RPMI7951 (cell line): ENCODE measurements at places on chromosomes 16 and 17.

DNA sequence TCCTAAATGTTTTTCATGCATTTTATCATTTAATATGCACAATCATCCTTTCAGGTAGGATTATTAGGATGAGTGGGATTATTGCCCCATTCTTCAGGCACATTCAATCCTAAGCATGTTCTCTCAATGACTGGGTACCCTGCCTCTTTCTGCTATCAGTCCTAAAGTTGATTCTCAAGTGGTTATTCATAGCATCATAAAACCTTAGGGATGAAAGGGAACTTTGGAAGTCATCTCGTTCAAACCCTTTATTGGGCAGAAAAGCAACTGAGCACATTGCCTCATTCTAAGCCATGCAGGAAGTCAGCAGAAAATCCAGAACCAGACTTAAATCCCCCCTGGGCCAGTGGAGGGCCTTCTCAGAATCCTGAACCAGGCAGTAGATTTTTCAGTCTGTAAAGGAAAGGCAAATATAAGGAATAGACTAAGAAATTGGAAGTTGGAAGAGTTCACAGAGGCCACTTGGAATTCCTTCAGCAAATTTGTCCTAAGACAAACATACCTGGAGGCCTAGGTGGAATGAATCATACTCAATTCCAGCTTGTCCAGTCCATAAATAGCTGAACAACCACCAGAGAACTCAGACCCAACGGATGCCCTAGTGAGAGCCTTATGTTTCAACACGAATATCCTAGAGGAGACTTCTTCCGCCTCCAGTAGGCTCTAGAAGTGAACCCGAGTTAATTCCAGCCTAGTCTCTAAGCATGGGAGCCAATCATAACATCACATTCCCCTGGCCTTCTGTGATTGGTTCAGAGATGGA is 62.7 kb downstream of the IRX6 start:
- no peak for DNase-seq

DNA sequence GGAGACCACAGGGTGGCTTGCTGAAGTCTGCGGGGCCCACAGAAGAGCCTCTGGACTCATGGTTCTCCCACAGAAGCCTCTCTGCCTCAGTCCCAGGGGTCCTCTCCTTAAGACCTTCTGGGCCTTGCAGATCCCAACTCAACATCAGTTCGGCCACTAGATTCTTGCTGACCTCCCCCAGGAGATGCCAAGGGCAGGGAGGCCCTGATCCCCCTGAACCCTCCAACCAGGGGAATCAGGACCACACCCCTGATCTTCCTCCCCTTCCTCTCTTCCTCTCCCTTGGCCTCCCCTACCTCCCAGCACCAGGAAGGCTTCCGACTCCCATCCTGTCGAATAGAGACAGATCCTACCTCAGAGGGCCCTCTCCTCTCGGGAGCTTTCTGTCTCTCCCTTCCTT is 53.4 kb downstream of the NOS2 start:
- no peak for DNase-seq

GRCh38 chr16:19386525-19386924 is 31.2 kb upstream of the TMC5 start:
- DNase-seq: no peak

DNA sequence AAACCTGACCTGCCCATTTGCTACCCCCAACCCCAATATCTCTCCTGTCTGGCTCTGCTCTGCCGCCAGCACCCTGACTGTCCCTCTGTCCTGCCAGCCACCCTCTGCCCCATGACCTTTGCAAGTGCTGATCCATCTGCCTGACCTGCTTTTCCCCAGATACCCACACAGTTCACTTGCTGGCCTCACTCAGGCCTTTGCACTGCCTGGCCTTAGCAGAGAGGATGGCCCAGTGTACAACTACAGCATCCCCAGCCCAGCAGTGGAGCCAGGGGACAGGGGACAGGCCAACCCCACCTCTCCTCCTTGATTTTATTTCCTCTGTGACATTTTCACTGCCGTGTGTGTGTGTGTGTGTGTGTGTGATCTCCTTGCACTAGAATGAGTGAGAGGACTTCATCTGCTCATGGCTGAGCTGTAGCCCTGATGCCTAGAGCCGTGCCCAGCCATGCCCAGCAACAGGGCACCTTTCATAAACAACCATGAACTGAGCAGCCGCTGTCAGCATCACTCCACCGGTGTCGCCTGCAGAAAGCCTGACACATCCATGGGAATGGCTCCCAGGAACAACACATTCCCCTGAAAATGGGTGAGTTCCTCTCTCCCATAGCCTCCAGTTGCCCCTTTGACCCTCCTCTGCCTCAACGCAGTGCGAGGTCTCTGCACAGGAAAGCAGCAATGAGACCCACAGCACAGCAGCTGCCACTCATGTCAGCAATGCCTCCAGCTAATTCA is 36.0 kb upstream of the RBFOX3 start:
- no peak for DNase-seq

DNA sequence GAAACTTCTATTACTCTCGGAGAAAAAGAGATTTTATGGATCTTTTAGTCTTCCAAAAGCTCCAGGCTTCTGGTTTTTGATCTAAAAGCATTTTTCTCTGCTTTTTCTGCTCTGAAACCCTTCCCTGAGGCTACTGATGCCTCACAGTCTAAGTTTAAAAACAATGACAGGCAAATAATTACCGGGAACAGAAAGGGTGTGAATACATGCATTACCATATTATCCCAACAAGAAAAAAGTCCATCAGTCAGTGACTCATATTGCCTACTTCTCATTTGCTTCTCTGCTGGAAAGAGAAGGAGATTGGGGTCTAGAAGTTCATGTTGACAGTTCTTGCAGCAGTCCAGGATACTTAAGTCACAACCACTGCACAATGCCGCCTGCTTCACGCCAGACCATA is 482.9 kb upstream of the C16orf82 start:
- no peak for DNase-seq

DNA sequence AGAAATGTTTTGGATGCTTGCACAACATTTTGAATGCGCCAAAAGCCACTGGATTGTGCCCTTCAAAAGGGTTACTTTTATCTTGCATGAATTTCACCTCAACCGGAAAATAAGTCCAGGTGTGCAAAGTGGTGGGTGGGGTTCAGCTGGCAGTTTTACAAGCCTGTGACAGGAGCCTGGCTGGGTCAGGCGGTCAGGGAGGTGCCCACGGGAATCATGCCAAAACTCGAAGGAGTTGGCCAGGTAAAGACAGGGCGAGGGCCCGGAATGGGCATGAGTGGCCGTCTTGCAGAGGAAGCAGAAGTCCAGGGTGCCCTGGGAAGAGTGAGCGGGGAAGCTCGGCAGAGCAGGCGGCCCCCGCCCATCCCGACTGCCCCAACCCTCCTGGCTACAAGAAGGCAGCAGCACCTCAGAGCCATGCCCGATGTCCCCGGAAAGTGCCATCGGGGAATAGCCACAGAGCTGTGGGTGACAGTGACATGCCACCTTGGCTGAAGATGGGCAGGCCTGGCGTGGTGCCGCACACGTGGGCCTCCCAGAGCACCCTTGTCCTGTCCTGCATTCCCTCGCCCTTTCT is 19.1 kb upstream of the CACNG1 start:
- no peak for DNase-seq

DNA sequence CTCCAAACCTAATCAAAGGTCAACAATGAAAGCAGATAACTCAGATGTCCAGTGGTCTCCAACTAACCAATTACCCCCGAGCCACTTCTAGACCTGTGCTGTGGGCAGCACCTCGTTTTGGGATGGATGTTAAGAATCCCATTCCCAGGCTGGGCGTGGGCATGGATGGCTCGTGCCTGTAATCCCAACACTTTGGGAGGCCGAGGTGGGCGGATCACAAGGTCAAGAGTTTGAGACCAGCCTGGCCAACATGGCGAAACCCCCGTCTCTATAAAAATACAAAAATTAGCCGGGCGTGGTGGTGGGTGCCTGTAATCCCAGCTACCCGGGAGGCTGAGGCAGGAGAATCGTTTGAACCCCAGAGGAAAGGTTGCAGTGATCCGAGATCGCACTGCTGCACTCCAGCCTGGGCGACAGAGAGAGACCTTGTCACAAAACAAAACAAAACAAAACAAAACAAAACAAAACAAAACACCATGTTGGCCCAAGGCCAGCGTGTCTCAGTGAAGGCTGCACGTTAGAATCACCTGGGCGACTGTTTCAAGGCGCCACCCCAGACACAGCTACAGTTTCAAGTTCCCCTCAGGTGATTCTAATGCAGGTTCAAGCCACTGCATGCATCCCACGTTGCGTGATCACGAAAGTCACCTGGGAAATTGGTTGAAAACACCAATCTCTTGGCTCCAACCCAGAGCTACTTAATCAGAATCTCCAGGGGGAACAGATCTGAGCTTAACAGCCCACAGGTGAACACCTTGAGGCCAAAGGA is 21.3 kb downstream of the COX4I1 start:
- DNase-seq: no peak

DNA sequence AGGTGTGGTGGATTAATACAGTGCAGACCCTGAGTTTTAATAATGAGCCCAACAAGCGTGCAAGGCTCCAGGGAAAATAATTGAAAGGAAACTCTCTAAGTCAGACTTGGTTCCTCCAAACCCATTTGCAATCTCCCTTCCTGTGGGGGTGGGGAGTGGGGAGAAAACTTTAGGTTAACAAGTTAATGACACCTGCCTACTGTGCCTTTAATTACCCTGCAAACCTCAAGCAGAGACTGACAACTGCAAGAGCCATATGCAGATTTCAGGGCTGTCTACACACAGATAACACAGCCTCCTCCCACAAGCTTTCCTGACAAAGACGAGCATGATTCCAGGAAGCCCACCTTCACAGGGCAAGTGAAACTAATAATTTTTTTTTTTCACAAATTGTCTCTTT is 359.3 kb downstream of the HS3ST4 start:
- DNase-seq: no peak

DNA sequence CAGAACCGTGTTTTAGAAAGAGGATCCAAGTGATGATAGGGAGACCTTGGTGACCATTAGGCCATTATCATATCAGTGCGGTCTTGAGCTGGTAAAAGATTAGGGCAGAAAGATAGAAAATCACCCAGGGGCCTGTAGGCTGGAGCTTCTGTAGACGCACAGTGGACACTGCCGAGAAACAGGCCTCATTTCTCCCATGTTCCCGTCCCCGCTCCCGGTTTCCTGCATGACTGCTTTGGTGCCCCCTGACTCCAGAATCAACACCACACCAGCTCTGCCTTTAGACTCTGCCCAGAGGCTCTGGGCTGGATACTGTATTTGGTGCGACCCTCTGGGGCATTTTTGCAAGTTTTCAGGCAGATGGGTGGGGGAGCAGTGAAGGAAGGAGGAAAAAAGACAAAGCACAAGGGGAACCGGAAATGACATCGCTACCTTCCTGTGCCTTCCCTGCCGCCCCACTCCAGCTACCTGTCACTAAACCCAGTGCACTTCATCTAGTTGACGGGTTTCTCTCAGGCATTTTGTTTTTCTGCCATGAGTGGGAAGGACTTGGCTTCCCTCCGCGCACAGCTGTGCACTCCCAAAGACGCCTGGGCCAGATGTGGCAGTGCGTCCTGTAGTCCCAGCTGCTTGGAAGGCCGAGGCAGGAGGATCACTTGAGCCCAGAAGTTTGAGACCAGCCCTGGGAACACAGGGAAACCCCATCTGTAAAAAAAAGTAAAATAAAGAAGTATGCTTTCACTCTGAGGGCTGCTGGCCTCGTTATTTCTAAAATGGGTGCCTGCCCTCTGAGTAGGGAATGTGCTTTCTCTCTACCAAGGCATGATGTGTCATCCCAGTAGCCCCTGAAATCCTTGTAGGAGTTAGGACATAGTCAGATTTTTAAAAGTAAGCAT is 214.1 kb downstream of the RPTOR start:
- DNase-seq: no peak

- no peak for DNase-seq
These were observed 20.3 kb downstream of the CACNG5 start for GRCh38 chr17:66855204-66855603.

DNA sequence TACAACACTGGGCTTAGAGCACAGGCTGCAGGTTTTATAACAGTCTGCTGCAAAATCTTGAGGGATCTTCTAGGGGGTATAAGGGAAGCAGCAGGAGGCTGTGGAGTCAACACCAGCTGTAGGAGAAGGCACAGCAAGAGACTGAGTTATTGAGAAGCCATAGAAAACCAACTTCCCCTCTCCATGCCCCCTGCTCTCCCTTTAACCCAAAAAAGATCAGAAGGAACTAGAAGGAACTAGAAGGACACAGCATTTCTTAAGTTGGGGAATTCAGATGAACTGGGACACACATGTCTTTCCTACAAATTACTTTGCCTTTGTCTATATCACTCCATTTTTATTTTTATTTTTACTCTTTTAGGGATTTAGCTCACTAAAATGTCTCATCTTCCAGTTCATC is 6.2 kb upstream of the CCL18 start:
- DNase-seq: no peak

DNA sequence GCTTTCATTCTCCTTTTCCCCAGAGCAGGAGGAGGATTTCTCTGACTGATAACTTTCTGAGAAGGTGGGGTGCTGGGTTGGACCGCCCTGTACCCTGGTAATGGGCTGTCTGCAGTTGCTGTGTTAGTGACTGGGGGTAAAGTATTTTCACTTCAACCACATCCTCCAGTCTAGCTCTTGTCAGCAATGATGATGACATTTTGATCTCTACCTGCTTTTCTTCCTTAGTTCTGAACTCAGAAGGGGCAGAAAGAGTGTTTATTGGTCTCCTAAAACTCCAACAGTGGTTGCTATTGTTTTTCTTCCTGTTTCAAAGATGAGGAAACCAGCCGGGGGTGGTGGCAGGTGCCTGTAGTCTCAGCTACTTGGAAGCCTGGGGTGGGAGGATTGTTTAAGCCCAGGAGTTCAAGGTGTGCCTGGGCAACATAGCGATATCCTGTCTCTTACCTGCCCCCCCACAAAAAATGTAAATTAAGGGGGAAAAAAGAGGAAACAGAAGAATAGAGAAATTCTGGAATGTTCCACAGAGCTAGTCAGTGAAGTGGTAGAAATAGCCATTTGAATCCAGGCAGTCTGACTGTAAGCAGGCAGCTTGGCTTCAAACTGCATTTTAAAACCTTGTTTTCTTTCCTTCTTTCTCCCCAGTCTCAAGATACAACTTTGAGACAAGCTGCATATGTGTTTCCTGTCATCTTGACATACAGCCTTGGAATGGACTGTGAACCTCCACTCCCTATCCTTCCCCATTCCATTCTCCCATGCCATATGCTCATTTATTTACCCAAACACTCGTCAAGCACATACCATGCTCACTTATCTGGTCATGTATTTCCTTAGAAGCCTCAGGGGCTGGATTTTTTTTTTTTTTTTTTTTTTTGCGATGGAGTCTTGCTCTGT is 3.3 kb upstream of the N4BP1 start:
- DNase-seq: peak; percentile 33

DNA sequence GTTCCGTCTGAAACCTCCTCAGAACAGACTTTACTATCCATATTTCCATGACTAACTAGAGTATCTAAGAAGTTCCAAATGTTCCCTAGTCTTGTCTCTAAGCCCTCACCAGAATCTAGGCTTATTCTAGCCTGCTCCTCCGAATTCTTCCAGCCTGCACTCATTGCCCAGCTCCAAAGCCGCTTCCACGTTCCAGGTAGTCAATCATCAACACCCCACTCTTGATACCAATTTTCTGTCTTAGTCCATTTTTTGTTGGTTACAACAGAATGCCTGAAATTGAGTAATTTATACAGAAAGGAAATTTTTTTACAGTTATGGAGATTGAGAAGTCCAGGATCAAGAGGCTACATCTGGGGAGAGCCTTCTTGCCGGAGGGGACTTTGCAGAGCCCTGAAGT is 21.1 kb downstream of the SLC38A8 start:
- DNase-seq: no peak
